ENCODE measurements at places on chromosomes 6 and 20. TPM values are rescaled to one million over a fixed set of nuclear protein-coding genes. Genes with fewer than 3 reads are reported as not detected.

The CST4 gene
- polyA plus RNA-seq: not detected

The PAK5 gene
- 23.8 TPM for polyA plus RNA-seq

The TUBB2B gene
- 1,520 TPM for polyA plus RNA-seq

The KIF6 gene
- polyA plus RNA-seq: 3.3 TPM

The NRSN1 gene
- 24.2 TPM for polyA plus RNA-seq

The CGA gene
- polyA plus RNA-seq: 1.9 TPM

The USP49 gene
- polyA plus RNA-seq: 17.7 TPM

The DLK2 gene
- polyA plus RNA-seq: 13.6 TPM

The SRMS gene
- 0.22 TPM for polyA plus RNA-seq

The ZFP64 gene
- 22.0 TPM for polyA plus RNA-seq

The VSTM2L gene
- 293 TPM for polyA plus RNA-seq

The ANKEF1 gene
- polyA plus RNA-seq: 2.8 TPM

The PBOV1 gene
- polyA plus RNA-seq: not detected

The EYA4 gene
- polyA plus RNA-seq: 0.60 TPM

The GMPR gene
- polyA plus RNA-seq: 35.0 TPM

The DEFB113 gene
- polyA plus RNA-seq: not detected

The UNC93A gene
- polyA plus RNA-seq: not detected

The SLC13A3 gene
- 8.8 TPM for polyA plus RNA-seq

The KHDC1L gene
- polyA plus RNA-seq: 1.6 TPM

The LPA gene
- polyA plus RNA-seq: 1.5 TPM

The BANF2 gene
- not detected for polyA plus RNA-seq

The FAM110A gene
- 16.2 TPM for polyA plus RNA-seq

The COL21A1 gene
- 19.0 TPM for polyA plus RNA-seq

The C20orf144 gene
- polyA plus RNA-seq: 1.1 TPM

The EPB41L1 gene
- polyA plus RNA-seq: 163 TPM

The GHRH gene
- polyA plus RNA-seq: not detected

The TREM2 gene
- 27.4 TPM for polyA plus RNA-seq

The OTOR gene
- 0.20 TPM for polyA plus RNA-seq

The KCNB1 gene
- polyA plus RNA-seq: 13.2 TPM

The TFAP2D gene
- not detected for polyA plus RNA-seq

All from spinal cord (tissue), 10 donors.